ENCODE measurements at places on chromosomes 3 and 15.

- no peak for DNase-seq
These were observed 870.3 kb downstream of the NAALADL2 start for GRCh38 chr3:175729466-175729865.

DNA sequence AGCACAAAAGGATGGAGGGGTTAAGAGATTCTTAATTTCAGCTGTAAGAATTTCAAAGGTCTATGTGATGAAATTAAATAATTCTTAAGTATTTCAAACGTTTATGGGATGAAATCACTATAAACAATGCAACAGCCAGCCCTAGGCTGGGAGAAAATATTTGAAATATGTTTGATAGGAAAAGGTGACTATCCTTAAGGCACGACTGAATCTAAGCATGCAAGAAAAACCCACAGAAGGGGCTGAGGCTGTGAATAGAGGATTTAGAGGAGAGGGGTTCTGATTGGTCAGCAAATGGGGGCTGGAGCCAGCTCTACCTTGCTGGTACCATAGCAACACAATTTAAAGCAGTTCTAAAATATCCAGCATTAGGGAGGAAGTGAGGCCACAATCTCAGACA is 220.8 kb upstream of the ATP10A start:
- DNase-seq: no peak

DNA sequence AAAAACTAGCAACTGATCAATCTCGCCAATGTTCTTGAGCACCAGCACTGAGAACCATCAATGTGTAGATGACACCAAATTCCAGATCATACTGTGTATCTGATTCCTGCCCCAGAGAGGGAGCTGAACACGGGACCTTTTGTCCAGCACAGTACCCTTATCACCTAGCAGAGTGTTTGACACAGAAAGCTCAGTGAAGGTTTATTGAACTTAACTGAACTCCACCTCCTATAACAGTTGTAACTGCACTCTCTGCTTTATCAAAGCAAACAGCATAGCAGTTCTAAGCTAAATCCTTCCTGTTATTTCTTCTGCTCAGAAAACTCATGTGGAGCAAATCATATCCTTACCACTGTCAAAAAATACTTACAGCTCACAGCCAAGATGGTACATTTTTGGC is 183.4 kb upstream of the SLCO3A1 start:
- no peak for DNase-seq

GRCh38 chr3:110932567-110932966 is 139.0 kb upstream of the NECTIN3 start:
- DNase-seq: no peak

- peak; percentile 70 for DNase-seq
These were observed 42.9 kb downstream of the TBC1D2B start for GRCh38 chr15:78034495-78035191.

- no peak for DNase-seq
These were observed 11.2 kb downstream of the PLA2G4B start for GRCh38 chr15:41849861-41850260.

DNA sequence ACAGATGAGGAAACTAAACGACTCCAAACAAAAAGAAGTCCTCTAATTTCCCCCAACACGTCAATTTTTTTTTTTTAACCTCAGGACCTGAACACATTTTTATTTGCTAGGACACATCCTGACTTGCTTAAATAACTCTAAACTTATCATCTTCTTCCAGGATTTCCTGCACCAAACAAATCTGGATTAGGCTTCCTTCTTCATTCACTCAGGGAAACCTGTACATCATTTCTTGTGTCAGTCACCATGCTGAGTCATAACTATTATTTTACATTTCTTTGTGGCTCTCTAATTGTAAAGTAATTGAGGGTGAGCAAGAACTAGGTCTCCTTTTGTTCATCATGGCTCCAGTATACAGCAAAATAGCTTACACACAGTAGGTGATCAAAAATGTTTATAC is 433.4 kb upstream of the GBE1 start:
- no peak for DNase-seq

GRCh38 chr3:134317106-134317947 is 56.9 kb downstream of the AMOTL2 start:
- no peak for DNase-seq

GRCh38 chr3:116065501-116065900 is 379.8 kb downstream of the LSAMP start:
- no peak for DNase-seq

GRCh38 chr3:39317571-39318169 is 11.8 kb upstream of the CCR8 start:
- DNase-seq: no peak

- no peak for DNase-seq
These were observed 44.1 kb downstream of the LIPC start for GRCh38 chr15:58475573-58476524.

GRCh38 chr3:83096-83495 is 113.5 kb upstream of the CHL1 start:
- DNase-seq: no peak

DNA sequence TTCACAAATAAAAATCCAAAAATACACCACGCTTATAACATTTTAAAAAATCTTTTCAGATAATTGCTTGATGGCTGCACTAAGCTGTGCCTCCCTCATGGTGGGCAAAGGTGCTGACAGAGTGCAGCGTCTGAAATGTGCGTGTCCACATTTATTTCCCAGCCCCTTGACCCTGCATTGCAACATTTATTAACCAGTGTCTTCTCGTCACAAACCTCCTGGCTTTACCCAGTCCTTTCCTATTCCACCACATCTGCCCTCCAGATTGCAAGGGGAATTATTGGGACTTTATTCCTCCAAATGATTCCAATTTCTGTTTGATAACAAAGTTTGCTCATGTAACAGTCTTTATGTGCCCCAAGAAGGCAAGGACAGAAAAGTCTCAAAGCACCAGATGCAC is 5.5 kb downstream of the RASGRP1 start:
- no peak for DNase-seq
